HepG2 (cell line): ENCODE measurements at places on chromosomes 3 and 15. TPM values are rescaled to one million over a fixed set of nuclear protein-coding genes. Genes with fewer than 3 reads are reported as not detected.

CHRNA7 gene
- 1.3 and 1.4 TPM in 2 replicates for total RNA-seq

GOLGA8Q gene
- total RNA-seq: not detected in 2 replicates

LRRIQ4 gene
- total RNA-seq: not detected in 2 replicates

ATP13A5 gene
- not detected in 2 replicates for total RNA-seq

RTP1 gene
- total RNA-seq: not detected in 2 replicates

SHC4 gene
- total RNA-seq: 0.04 TPM in 2 replicates

LIPH gene
- 0.09 TPM in 1 of 2 replicates, not detected in the other for total RNA-seq

CCDC9B gene
- total RNA-seq: 1.0 and 1.6 TPM in 2 replicates

SV2B gene
- total RNA-seq: not detected in 2 replicates

XCR1 gene
- total RNA-seq: not detected in 2 replicates

PLA2G4D gene
- 0.04 TPM in 1 of 2 replicates, not detected in the other for total RNA-seq

SERINC4 gene
- not detected in 2 replicates for total RNA-seq

RPS27L gene
- 433 and 596 TPM in 2 replicates for total RNA-seq

ZPLD1 gene
- not detected in 2 replicates for total RNA-seq

BBS4 gene
- 16.0 and 17.4 TPM in 2 replicates for total RNA-seq

HES1 gene
- 15.0 and 19.8 TPM in 2 replicates for total RNA-seq

TMC3 gene
- not detected in 2 replicates for total RNA-seq

LRRC34 gene
- not detected in 2 replicates for total RNA-seq
